ENCODE measurements at places on chromosomes 1 and 21.

- DNase-seq: no peak
Measured at GRCh38 chr1:41048540-41048939, 27.0 kb upstream of the SLFNL1 start.

- no peak for DNase-seq
Measured at GRCh38 chr1:93964096-93964776, 55.0 kb upstream of the GCLM start.

DNA sequence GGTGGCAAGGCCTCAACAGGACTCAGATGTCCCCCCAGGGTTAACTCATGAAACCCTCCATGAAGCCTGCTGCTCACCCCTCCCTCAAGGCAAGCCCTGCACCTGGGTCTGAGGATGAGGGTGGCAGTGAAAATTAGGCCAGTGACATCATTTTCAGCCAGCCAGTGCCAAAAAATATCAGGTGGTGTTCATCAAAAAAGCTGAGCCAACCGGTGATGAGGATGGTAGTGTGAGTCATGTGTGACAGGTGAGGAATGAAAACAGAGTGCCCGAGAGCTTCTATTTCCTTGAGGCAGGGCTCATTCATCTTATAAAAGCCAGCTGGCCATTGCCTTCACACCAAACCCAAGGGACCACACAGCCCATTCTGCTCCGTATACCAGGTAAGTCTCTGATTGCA, at the start of gene SPRR1A:
Gene SPRR1A (plus strand): TSS at position 339 of the 400 bp plus-strand sequence. CDS start 1,150 bp downstream, outside the sequence.
- no peak for DNase-seq

GRCh38 chr1:241654019-241654418, 1.9 kb downstream of the WDR64 start:
- DNase-seq: no peak

- DNase-seq: peak; percentile 12
Measured at GRCh38 chr21:33394260-33394659, 9.0 kb upstream of the IFNGR2 start.

- DNase-seq: no peak
Measured at GRCh38 chr1:6075748-6076147, 30.1 kb downstream of the KCNAB2 start.

- DNase-seq: no peak
Measured at GRCh38 chr1:216722821-216723220, 408 bp downstream of the ESRRG start.

DNA sequence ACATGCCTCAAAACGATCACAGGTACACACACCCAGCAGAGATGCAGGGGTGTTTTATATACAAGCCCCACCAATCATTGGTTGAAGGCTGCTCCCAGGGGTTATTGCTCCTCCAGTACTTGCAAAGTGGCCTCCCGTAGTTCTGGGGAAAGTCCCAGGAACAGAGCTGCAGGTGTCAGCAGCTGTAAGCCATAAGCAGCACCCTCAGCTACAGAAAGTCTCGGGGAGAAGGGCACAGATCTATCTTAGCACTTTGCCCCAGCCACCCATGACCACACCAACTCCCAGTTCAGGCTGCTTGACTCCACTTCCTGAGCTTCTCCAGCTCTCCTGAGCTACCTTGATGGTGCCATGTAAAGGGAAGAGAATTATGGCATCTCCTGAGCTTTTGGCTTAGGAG, 222.7 kb upstream of the GJB5 start:
- DNase-seq: no peak

DNA sequence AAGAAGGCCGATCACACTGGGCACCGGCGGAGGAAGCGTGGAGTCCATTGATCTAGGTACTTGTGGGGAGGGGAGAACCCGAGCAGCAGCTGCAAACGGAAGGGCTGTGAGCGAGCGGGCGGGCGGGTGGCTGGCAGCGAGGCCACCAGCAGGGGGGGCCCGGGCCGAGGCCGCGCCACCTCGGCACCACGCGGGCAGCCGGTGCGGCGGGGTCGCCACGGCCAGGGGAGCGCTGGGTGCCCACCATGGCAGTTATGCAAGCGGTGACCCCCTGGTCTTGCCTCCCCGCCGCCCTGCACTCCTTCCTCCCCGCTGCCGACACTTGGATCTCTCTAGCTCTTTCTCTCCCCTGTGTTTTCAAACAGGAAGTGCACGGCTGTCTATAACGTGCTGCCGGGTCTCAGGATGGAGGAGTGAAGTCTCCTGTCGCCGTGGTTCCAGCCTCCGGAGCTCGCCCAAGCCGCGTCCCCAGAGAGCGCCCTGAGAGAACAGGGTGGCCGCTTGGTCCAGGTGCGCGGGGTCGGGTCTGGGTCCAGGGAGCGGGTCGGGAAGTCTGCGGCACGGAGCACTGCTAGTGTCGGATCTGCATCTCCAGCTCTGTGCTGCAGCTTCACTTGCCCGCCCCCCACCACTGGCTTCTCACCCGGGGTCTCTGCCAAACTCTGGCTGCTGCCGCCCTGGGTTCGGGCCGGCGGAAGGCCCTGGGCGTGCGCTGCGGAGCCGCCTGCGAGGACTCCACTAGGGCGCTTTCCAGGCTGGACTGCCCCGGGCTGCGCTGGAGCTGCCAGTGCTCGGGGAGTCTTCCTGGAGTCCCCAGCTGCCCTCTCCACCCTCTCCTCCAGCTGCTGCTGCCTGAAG, 22.7 kb downstream of the LRRC8D start:
- DNase-seq: peak; percentile 49

DNA sequence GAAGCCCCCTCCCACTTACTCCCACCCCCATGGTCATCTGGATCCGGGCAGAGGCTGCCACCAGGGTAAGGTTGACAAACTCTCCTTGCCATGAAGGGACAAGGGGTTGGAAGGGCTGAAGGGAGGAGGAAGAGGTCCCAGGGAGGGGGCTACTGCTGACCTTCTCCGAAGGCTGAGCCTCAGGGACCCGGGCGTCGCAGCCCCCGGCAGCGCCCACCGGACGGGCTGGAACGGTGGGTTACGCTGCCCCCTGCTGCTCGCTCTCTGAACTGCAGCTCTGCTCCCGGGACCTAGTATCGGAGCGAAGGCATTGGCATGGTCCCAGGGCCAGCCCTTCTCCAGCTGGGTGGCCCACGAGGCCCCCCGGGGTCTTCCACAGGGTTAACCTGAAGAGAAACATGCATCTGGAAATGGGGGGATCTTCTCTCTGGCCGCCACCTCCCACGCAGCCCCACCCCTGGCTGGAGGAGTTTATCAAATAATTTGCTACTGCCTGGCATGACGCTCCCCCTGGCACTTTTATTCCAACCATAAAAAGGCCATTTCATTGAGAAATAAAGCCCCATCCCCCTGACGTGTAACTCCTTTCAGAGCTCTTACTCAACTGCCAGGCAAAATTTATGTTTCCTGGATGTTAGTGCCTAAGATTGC, 70.4 kb upstream of the TARDBP start:
- no peak for DNase-seq

DNA sequence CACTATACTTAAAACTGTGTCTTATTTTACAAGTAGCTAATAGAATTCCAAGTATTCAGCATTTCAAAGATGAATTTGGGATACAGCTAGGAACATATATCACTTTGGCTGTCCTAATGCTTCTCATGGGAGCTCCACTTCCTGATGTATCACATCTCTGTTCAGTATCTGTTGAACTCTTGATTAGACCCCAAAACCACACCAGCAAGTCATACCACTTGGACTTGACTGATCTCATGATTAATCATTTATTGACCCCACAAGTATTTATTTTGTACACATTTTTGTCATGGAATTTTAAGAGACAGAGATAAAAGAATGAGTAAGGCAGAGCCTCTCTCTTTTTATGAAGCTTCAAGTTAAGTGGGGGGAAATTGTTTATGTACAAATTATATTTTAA, 30.0 kb downstream of the TMPRSS15 start:
- DNase-seq: no peak

DNA sequence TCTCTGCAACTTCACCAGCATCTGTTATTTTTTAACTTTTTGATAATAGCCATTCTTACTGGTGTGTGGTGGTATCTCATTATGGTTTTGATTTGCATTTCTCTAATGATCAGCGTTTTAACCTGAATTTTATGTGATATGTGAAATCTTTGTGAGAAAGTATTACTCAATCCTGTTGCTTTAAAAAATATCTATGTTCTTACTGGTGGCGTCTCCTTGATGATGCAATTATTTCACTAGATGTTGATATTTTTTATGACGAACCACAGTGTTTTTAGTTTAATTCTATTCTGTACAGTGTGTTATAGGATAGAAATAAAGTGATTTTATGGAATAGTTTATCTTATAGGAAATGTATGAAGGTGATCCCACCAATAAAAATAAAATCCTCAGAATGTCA, 54.7 kb upstream of the GPR88 start:
- no peak for DNase-seq

- no peak for DNase-seq
Measured at GRCh38 chr1:93196591-93196990, 16.1 kb downstream of the CCDC18 start.

GRCh38 chr1:243253926-243254232, 1.2 kb downstream of the CEP170 start:
- DNase-seq: no peak

DNA sequence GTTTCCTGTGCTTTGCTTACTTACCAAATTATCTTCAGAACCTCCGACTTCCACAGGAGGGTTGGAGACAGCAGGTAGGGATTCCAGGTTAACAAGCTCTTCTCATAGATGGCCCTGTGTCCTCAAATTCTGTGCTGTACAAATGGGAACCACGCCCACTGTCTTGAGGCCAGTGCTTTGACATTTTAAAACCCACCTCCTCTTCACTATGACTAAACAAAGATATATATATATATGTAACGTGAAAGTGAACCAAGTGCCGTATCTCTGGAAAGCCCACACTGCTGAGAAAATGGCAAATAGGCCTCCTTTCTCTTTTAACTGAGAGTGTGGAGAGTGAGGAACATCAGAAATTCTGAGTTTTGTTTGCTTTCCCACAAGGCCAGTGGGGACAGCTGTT, 99.6 kb downstream of the ZBTB18 start:
- no peak for DNase-seq

DNA sequence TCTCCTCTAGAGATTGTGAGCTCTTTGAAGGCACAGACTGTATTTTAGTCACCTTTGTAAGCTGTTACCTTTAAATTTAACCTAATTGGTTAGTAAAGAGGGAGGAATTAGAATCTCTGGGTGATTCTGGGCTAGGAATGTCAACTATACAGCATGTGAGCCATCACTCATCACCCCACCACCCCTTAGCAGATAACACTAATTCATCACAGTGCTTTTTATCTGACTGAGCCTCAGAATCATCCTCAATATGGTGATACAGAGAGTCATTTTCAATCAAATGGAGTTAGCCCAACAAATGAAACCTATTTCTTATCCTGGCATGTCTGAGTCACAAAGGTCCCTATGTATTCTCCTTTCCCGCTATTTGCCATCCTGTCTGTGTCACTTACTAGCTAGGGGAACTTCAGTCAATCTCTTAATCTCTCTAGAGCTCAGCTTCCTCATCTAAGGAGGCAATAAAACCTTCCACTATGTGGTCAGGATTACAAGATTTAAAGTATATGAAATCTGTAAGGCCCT, 13.3 kb downstream of the KCNJ10 start:
- no peak for DNase-seq

DNA sequence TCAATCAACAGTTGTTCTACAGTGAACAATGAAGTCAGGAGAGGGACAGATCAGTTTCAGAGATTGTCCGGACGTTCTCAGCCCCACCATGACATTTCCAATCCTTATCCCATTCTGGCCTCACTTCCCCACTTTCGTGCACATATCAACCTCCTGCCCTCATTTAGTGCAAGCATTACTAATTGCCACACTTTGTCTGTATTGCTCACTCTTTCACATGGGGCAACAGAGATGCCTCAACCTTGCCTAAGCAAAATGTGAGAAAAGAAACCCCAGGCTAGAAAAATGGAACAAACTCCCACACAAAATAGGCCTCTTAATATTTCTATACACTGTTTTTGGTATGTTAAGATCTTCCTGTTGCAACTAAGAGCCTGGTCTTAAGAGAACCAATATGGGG, 8.9 kb upstream of the RGS1 start:
- DNase-seq: no peak
